ENCODE measurements at places on chromosomes 1 and 21.

- H3K27ac ChIP-seq = no peak overlapping the region
- H3K36me3 ChIP-seq = no peaks in the 10 kb centered on the region
- H3K4me3 ChIP-seq = no peak overlapping the region
- peak; percentile 24 for DNase-seq
- H3K4me1 ChIP-seq = no peaks in the 10 kb centered on the region
Measured at GRCh38 chr1:224897529-224898327, 31.7 kb upstream of the DNAH14 start.

DNA sequence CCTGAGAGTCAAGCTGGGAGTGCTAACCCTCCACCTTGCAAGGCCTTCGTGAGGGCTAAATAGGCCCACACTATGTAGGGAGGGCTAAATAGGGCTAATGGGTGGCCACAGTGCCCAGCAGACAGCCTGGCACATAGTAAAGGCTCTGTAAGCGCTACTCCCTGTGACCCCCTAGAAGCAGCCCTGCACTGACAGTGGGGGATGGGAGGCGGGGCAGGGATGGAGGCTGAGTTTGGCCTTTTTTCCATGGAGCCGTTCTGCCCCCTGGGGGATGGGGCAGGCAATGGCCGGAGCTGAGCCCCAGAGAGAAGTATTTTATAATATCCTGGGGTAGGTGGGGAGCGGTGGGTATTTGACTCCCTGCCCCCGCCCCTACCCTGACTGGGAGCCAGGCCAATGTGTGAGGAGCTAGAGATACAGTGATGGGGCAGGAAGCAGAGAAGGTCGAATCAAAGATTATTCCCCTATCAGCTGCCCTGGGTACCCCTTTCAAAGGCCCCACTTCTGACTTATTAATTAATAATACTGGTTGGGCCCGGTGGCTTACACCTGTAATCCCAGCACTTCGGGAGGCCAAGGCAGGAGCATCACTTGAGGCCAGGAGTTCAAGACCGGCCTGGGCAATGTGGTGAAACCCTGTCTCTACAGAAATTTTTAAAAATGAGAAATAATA, 42.3 kb downstream of the LACTBL1 start:
- H3K4me3 ChIP-seq = no peak overlapping the region
- no peak overlapping the region for H3K27ac ChIP-seq
- H3K27me3 ChIP-seq = peaks cover 10% of the 10 kb centered on the region
- H3K4me1 ChIP-seq = no peaks in the 10 kb centered on the region
- peak; percentile 25 for DNase-seq

GRCh38 chr21:36628761-36629460, 70.0 kb upstream of the SIM2 start:
- H3K36me3 ChIP-seq = no peaks in the 10 kb centered on the region
- no peaks in the 10 kb centered on the region for H3K4me1 ChIP-seq
- no peak overlapping the region for H3K27ac ChIP-seq
- no peak for DNase-seq

DNA sequence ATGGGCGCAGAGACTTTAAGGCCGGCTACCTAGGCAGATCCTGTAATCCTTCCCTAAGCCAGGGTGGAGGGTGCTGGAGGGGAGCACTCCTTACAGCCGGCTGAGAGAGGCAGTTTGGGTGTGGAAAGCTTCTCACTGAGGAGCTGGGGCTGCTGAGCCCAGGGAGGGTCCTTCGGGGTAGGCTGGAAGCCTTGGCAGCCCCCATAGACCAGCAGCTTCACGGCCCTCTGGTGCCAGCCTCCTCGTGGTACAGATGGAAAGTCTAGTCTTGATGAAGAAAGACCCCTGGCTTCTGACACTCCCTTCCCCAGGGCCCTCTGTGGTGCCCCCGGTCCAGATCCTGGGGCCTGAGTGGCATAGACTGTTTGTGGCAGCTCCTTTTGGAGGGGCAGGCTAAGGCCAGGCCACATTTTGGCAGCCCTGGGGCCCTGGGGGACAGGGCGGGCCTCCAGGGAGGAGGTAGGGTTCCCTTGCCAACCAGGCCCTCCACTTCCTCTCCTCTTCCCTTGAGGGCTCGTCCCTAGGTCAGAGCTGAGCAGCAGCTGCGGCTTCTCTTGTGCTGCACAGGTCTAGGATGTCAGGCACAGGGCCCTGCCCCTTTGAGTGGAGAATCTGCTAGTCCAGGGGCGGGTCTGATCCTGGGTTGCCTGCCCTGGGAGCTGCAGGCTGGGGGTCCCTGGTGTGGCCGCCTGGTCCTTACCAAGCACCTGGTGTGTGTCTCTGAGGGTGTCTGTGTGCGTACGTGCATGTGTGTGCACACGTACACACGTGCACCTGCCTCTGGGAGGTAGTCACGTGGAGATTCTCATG, 4.8 kb downstream of the AMPD2 start:
- no peaks in the 10 kb centered on the region for H3K27me3 ChIP-seq
- peaks cover 15% of the 10 kb centered on the region for H3K4me1 ChIP-seq
- no peak overlapping the region for H3K4me3 ChIP-seq
- no peak for DNase-seq

DNA sequence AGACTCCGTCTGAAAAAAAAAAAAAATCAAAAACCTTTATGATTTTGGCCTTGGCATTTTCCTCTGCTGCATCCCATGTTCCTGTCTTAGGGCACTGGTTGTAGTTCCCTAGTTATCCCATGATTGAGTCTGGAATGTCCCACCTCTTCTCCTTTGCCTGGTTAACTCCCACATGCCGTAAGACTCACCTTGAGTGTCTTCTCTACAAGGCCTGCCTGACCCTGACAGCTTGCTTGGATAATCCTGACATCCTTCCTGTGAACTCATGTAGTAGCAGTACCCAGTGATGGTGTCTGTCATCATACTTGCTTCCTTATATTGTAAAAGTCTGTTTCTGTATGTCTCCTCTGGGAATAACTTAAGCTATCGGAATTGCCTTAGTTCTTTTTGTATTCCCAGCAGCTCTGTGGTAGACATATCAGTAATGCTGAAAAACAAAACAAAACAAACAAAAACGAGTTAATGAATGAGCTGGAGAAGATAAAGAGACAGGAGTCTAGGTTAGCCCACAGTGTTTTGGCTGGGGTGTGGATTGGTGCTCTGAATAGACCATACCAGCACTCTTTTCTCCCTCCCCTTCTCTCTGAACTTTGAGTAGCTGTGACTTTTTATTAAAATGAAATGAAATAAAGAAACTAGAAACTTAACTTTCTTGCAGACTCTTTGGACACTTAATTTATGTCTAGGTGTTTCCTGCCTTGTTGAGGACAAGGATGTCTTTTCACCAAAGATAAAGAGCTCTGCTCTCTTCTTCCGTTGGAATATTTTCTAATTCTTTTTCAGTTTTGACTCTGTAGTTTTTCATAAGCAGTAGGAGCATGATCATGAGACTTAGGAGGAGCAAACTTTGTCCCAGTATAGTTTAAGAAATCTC, 15.1 kb downstream of the NEK7 start:
- no peaks in the 10 kb centered on the region for H3K4me1 ChIP-seq
- H3K27ac ChIP-seq = no peak overlapping the region
- H3K4me3 ChIP-seq = no peak overlapping the region
- DNase-seq = no peak
- no peaks in the 10 kb centered on the region for H3K36me3 ChIP-seq

- no peak for DNase-seq
- H3K4me3 ChIP-seq = no peak overlapping the region
- H3K4me1 ChIP-seq = peaks cover 8% of the 10 kb centered on the region
- no peak overlapping the region for H3K27ac ChIP-seq
Measured at GRCh38 chr1:6585081-6585722, 5.4 kb downstream of the ZBTB48 start.

DNA sequence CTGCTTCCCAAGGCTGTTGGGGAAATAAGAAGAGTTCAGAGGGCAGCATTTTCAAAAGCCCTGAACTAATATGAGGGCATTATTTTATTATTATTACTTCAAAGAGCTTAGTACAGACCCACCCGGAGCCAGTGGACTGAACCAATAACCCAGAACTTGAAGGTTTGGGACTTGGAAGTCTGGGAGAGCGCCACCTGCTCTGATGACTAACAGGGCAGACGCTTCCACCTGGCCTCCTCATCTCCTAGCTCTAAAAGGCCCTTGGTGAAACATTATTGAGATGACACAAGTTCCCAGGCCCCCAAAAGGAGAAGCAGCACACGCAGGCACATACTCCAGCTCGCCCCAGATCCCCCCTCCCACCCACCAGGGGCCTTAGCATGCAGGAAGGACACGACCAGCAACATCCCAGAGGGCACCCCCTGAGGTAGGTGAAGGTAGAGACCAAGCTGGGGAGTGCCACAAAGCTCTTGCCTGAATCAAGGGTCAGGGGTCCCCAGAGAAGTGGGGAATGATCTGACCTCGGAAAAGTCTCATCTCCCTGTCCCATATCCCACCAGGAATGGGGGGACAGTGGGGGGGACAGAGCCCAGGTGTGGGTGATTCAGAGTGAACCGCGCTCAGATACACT, 1.3 kb downstream of the DLGAP3 start:
- H3K27ac ChIP-seq = no peak overlapping the region
- H3K27me3 ChIP-seq = peaks cover 36% of the 10 kb centered on the region
- DNase-seq = no peak
- no peaks in the 10 kb centered on the region for H3K36me3 ChIP-seq
- no peaks in the 10 kb centered on the region for H3K4me1 ChIP-seq
- no peak overlapping the region for H3K4me3 ChIP-seq

- H3K27me3 ChIP-seq = no peaks in the 10 kb centered on the region
- H3K36me3 ChIP-seq = no peaks in the 10 kb centered on the region
- peak overlapping the region; percentile 3 for H3K4me3 ChIP-seq
- peaks cover 59% of the 10 kb centered on the region for H3K4me1 ChIP-seq
- peak; percentile 56 for DNase-seq
- H3K27ac ChIP-seq = no peak overlapping the region
Measured at GRCh38 chr1:27522432-27523336, 32.7 kb upstream of the WASF2 start.

DNA sequence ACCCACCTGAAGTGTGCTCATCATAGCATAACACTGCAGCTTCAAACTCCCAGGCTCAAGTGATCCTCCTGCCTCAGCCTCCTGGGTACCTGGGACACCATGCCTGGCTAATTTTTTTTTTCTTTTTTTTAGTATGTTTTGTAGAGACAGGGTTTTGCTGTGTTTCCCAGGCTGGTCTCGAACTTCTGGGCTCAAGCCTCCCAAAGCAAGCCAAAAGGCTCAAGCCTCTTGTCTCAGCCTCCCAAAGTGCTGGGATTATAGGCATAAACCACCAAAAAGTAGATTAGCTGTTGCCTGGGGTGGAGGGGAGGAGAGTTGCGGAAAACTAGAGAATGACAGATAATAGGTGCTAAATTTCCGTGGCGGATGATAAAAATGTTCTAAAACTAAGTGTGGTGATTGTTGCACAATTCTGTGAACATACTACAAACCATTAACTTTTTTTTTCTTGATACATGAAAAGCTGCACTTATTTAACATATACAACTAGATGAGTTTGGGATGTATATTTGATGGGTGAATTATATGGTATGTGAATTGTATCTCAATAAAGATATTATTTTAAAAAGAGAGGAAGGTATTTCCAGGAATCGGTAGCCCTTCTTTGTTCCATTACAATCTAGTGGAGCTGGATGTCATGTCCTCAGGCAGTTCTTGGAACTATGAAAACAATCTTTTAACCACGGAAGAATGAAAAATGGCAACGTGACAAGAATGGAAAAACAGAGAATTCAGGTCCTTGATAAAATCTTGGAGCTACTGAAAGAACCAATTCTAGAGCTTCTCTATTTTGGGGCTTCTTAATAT, 27.3 kb upstream of the MED18 start:
- H3K36me3 ChIP-seq = no peaks in the 10 kb centered on the region
- no peak overlapping the region for H3K4me3 ChIP-seq
- no peaks in the 10 kb centered on the region for H3K27me3 ChIP-seq
- H3K27ac ChIP-seq = no peak overlapping the region

GRCh38 chr1:1628754-1629429, 3.1 kb upstream of the MMP23B start:
- peaks cover 8% of the 10 kb centered on the region for H3K36me3 ChIP-seq
- peaks cover 6% of the 10 kb centered on the region for H3K27me3 ChIP-seq
- H3K27ac ChIP-seq = no peak overlapping the region
- no peaks in the 10 kb centered on the region for H3K4me1 ChIP-seq
- H3K4me3 ChIP-seq = no peak overlapping the region

DNA sequence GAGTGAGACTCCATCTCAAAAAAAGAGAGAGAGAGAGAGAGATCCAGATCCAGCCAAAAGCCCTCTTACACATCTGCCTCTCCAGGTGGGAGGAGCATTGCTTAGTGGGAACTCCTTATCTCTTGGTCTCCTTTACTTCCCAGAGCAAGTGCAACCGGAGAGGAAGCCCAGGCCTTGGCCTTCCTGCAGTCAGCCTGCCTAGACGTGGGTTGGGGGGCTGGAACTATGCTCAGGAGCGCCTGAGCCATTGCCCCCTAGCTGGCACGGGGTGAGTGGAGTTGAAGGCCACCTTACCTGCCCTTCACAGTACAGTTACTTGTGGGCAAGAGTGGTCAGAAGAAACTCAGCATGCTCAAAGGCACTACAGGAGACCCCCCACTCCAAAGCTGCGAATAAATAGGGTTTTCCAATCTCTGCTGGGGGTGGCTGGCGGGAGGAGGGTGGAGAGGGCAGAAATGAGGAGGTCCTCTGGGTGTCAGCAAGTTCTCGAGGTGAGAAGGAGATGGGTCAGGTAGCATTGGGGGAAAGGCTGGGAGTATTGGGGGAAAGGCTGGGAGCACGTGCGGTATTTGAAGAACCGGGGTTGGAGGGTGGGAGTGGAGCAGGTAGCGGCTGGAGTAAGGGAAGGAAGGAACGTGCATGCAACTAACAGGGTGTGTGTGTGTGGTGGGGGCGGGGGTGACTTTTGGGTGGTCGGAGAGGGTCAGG, 4.7 kb upstream of the DMBX1 start:
- H3K4me3 ChIP-seq = no peak overlapping the region
- no peaks in the 10 kb centered on the region for H3K4me1 ChIP-seq
- H3K36me3 ChIP-seq = no peaks in the 10 kb centered on the region
- peaks cover 52% of the 10 kb centered on the region for H3K27me3 ChIP-seq
- no peak for DNase-seq
- no peak overlapping the region for H3K27ac ChIP-seq

- H3K36me3 ChIP-seq = no peaks in the 10 kb centered on the region
- H3K4me3 ChIP-seq = no peak overlapping the region
- no peaks in the 10 kb centered on the region for H3K27me3 ChIP-seq
- no peak for DNase-seq
- H3K27ac ChIP-seq = no peak overlapping the region
- H3K4me1 ChIP-seq = no peaks in the 10 kb centered on the region
Measured at GRCh38 chr1:10734375-10734774, 62.1 kb downstream of the CASZ1 start.

GRCh38 chr21:25896501-25897056, 161.8 kb downstream of the GABPA start:
- H3K27me3 ChIP-seq = no peaks in the 10 kb centered on the region
- no peak overlapping the region for H3K4me3 ChIP-seq
- DNase-seq = no peak
- no peak overlapping the region for H3K27ac ChIP-seq
- H3K36me3 ChIP-seq = peaks cover 3% of the 10 kb centered on the region
- H3K4me1 ChIP-seq = peaks cover 3% of the 10 kb centered on the region

DNA sequence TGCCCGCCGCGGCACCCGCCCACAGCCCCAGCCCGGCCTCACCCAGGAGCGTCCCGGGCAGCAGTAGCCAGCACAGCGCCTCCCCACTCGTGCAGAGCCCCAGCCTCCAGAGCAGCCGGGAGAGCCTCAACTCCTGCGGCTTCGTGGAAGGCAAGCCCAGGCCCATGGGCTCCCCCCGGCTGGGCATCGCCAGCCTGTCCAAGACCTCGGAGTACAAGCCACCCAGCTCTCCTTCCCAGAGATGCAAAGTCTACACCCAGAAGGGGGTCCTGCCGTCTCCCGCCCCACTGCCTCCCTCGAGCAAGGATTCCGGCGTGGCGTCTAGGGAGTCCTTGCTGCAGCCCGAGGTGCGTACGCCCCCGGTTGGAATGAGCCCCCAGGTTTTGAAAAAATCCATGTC, 531.2 kb downstream of the KIF26B start:
- DNase-seq = no peak
- peaks cover 2% of the 10 kb centered on the region for H3K4me1 ChIP-seq
- H3K27ac ChIP-seq = no peak overlapping the region
- no peaks in the 10 kb centered on the region for H3K27me3 ChIP-seq

Measured in fibroblast of lung (primary cell).